ENCODE measurements at places on chromosomes 6 and 20. TPM values are rescaled to one million over a fixed set of nuclear protein-coding genes. Genes with fewer than 3 reads are reported as not detected.

Gene PPP1R14C
- 0.89 TPM for total RNA-seq

Gene DPPA5
- total RNA-seq, result not detected

Gene VSX1
- total RNA-seq, result 1.2 TPM

Gene PLEKHG1
- total RNA-seq, result 0.38 TPM
